Effector CD8-positive, alpha-beta T cell (primary cell): ENCODE measurements at places on chromosomes 3 and 15.

- no peak for DNase-seq
These were observed 2.3 kb downstream of the CAMK1 start for GRCh38 chr3:9767418-9767817.

DNA sequence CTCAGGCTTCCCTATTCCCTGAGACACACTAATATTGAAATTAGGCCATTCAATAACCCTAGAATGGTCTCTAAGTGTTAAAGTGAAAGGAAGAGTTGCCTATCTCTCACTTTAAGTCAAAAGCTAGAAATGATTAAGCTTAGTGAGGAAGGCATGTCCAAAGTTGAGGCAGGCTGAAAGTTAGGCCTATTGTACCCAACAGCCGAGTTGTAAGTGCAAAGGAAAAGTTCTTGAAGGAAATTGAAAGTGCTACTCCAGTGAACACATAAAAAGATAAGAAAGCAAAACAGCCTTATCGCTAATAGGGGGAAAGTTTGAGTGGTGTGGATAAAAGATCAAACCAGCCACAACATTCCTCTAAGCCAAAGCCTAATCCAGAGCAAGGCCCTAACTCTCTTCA lies 117.9 kb upstream of the SPATA12 start:
- DNase-seq = no peak

DNA sequence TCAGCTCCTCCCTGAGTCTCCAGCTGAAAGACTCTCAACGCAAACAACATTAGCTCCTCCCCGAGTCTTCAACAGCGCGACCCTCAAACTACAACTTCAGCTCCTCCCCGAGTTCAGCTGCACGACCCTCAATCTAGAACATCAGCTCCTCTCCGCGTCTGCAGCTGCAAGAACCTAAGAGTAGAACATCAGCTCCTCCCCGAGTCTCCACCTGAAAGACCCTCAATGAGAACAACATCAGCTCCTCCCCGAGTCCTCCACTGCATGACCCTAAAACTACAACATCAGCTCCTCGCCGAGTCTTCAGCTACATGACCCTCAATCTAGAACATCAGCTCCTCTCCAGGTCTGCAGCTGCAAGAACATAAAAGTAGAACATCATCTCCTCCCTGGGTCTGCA lies 78.3 kb downstream of the TFRC start:
- DNase-seq = no peak

DNA sequence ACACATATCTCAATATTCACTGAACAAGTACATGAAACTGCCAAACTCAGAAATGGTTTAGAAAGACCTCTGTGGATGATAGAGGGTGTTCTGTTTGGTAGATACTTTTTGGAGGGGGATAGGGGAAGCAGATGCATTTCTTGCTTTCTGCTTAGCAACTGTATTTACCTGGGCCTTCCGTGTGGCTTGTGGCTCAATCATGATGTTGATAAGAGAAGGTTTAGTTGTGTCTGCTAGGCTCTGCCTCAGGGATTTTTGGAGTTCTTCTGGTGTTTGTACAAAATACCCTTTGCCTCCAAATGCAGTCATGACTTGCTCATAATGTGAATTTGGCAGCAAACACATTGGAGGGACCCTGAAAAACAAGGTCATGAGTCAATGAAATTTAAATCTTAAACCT lies 38.2 kb downstream of the HACL1 start:
- no peak for DNase-seq

- DNase-seq = no peak
These were observed 229.1 kb downstream of the EPHB1 start for GRCh38 chr3:135023996-135024658.

GRCh38 chr3:107271787-107272387 lies 105.4 kb upstream of the CCDC54 start:
- DNase-seq = no peak

DNA sequence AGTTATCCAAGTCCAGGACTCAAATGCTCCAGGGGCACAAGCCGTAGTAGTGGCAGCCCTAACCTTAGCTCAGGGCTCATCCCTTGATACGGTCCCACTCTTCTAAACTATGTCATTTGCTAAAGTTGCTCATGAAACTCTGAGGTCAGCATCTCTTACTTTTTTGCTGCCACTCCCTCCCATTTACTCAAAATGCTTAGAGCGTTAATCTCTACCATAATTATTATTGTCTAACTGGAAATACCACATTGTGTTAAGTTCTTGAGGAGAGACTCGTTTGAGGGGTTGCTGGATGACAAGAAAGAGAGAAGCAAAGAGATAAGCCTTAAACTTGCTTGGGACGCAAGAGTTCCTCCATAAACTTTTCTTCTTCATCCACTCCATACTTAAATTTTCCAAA lies 26.9 kb upstream of the TMOD3 start:
- DNase-seq = no peak

DNA sequence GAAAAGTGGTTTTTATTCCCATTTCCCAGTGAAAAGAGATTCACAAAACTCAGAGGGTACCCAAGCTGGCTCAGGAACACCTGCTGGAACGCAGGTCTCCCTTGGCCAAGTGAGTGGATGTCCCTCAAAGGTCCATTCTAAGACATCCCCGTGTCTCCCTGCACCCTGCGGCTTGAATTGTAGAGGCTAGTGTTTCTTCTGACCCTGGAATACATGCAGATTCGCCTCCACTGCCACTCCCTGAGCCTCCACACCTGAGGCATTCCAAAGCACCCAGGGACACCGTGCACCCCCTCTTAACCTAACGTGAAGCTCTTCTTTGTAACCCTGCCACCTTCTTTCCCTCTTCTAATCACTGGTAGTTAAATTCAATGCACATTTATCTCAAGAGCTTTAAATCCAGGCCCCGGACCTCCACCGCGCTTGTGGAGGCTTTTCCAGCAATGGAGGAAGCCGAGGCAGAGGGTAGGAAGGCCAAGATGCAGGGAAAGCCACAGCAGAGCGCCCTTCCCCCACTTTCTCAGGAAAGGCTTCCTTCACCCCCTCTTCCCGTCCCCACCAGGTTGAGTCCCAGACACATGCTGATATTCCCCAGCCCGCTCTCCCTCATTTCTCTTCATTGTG lies 590 bp upstream of the ITGA11 start:
- DNase-seq = no peak

- no peak for DNase-seq
These were observed 86.5 kb downstream of the SEMA6D start for GRCh38 chr15:47803767-47804166.

DNA sequence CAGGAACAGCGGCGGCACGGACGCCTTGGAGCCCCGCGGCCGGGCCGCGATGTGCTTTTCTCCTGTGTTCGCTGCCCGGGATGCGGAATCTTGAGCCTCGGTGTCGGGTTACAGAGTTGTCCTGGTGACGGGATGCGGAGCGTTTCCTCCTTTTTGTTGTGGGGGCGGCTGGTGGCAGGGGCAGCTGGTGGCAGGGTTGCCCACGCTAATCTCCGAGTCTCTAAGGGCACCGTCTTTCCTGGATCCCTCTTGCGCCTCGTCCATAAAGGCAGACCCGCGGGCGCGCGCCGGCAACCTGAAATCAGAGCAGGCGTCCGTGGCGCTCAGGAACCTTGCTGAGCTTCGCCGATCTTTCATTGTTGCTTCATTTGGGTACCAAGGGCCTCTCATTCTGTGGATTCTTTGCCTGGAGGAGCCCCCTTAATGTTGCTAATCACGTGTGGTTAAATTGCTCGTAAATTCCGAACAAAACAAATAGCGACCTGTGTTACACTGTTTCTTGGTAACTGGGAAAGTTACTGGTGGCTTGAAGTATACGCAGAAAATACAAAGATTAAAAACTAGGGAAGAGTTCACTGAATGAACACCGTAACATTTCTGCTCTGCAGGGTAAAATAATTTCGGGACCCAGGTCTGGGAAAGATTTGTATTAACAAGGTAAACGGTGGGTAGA lies 844 bp upstream of the PFN2 start:
- peak; percentile 18 for DNase-seq

DNA sequence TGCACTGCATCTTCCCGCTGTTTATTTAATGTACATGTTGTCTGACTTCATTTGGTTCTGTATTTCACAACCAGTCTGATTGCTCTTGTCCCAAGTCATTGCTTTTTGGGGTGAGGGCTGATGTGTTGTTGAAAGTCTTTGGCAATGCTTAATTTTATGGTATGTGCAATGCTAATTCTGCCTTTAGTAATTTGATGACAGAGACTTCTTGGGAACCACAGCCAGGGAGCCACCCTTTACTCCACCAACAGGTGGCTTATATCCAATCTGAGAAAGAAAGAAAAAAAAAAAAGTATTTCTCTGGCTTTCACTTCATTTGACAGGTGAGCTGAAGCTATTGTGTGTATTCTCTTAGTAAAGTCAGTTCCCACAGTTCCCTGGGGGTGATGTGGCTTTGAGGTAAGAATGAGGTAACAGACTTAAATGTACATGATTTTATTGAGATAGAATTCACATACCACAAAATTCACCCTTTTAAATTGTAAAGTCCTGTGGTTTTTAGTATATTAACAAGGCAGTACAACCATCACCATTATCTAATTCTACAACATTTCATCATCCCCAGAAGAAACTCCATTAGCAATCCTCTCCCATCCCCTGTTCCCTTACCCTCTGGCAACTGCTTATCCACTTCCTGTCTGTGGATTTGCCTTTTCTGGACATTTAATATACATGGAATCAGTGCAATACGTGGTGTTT lies 97.3 kb downstream of the SLCO3A1 start:
- no peak for DNase-seq

DNA sequence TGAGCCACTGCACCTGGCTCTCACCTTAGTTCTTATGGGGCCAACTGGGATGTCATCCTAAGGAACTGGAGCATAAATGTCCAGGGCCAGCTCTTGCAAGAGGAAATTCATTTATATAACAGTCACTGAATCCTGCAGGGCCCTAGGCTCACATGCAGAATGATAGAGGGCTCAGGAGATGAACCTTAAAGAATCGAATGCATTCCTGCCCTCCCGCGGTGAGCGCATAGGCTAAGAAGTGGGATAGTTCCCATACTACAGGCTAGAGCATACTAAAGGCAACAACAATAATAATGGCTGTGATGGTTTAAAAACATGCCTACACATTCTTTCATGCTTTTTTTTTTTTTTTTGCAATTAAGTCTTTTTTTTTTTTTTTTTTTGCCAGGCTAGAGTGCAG lies 17.1 kb upstream of the CSRNP1 start:
- no peak for DNase-seq

GRCh38 chr3:141056751-141057171 lies 5.6 kb downstream of the SPSB4 start:
- no peak for DNase-seq

GRCh38 chr15:45521596-45522327 lies 793 bp downstream of the SLC30A4 start:
- no peak for DNase-seq

DNA sequence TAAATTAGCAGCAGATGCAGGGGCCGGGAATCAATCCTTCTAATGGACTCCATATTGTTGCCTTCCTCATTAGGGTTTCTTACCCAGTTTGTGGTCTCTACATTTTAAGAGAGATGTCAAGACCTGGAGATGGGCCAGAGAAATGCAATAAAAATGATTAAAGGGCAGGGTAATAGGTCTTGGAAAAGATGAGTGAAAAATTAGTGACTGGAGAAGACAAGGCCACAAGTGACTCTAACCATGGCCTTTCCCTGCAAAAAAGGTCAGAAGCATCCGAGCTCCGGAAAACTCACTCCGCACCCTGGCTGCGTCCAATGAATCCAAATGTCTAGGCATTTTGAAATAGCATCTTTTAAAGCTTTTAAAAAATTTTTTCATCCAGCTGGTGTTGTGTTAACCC lies 152.8 kb downstream of the ARRDC4 start:
- no peak for DNase-seq

- DNase-seq = no peak
These were observed 28.1 kb downstream of the HACD3 start for GRCh38 chr15:65558336-65558735.

GRCh38 chr15:69236505-69236904 lies 62.2 kb upstream of the PAQR5 start:
- DNase-seq = no peak

- no peak for DNase-seq
These were observed 48.2 kb downstream of the MDFIC2 start for GRCh38 chr3:70264122-70264780.

DNA sequence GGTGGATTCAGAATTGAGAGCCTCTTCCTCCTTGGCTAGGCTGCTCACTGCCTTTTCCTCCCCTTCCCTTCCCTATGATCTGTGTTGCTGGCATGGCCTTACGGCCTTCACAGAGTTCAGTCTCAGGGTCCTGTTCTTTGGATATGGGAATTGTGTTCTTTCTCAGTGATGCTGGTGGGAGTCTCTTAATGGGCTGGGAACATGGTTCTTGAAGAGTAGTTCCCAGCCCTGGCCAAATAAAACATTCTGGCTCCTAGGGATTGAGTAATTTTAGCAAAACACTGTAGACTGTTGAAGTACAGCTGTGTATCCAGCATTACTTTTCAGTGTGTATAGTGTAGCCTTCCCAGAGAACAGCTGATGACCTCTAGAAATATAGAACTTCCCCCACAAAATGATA lies 22.6 kb upstream of the FILIP1L start:
- no peak for DNase-seq

DNA sequence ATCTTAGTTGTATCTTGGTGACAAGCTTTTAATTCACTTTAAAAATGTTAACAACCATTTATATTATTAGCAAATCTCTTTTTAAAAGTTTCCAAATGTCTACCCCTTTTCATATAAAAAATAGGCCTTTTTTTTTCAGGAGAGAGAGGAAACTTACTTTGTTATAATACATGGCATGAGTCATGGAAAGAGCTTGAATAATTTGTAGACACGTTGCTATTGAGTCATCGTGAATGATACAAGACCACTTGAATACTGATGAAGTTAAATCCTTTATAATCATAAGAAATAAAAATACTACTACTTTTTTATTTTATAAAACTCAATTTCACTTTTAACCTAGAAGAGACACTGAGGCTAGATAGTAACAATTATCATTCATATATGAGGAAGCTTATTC lies 70.3 kb upstream of the BBX start:
- DNase-seq = no peak

GRCh38 chr3:97037294-97037943 lies 223.0 kb downstream of the EPHA6 start:
- DNase-seq = no peak

DNA sequence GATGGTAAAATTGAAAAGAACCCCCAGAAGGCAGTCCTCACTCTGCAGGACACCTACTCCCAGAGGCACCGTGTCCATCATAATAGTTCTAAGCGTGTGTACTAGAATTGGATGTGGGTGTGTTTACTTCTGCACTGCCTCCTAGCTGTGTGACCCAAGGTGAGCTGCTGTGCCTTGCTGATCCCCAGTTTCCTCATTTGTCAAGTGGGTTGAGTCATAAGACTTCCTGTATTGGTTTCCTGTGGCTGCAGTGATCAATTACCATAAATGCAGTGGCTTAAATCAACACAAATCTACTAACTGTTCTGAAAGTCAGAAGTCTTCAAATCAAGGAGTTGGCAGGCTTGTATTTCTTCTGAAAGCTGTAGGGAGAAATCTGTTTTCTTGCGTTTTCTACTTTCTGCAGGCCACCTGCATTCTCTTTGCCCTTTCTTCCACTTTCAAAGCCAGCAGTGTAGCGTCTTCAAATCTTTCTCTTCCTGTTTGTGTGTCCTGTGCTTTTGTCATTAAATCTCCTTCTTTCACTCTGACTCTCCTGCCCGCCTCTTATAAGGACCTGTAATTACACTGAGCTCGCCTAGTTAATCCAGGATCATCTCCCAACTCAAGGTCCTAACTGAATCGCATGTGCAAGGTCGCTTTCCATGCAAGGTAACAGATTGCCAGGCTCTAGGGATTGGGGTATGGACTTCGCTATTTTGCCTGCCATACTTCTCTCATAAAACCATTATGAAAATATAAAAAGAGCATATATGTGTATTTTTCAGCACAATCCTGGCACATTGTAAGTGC lies 59.0 kb downstream of the RORA start:
- DNase-seq = no peak
